Upper lobe of left lung (tissue), 6 donors: ENCODE measurements at places on chromosomes 2 and 18.

DNA sequence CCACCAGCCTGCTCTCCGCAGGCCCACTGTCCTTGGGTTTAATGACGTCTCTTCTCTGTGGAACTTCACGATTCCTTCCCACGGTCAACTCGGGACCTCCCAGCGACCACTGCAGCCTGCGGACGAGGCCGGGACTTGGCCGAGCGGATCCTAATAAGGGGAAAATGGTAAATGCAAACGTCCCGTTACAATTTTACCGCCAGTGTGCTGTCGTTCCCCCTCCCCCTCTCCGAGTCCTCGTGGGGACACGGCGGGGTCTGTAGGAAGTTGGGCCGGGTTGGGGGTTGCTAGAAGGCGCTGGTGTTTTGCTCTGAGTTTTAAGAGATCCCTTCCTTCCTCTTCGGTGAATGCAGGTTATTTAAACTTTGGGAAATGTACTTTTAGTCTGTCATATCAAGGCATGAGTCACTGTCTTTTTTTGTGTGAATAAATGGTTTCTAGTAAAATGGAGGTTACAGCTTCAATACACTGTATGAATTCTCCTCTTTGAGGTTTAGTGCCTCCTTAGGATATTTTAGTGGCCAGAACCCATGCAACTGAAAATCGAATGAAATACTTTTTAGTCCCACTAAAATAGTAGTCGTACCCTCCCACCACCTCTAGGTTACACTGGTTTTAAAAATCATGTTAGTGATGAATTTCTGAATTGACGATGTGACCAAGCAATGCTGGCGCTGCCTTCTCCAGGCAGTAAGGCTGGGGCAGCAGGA, 2.3 kb downstream of the HOXD11 start:
- no peak for DNase-seq

- DNase-seq = no peak
These were observed 325.6 kb upstream of the VRK2 start for GRCh38 chr2:57720728-57721627.

DNA sequence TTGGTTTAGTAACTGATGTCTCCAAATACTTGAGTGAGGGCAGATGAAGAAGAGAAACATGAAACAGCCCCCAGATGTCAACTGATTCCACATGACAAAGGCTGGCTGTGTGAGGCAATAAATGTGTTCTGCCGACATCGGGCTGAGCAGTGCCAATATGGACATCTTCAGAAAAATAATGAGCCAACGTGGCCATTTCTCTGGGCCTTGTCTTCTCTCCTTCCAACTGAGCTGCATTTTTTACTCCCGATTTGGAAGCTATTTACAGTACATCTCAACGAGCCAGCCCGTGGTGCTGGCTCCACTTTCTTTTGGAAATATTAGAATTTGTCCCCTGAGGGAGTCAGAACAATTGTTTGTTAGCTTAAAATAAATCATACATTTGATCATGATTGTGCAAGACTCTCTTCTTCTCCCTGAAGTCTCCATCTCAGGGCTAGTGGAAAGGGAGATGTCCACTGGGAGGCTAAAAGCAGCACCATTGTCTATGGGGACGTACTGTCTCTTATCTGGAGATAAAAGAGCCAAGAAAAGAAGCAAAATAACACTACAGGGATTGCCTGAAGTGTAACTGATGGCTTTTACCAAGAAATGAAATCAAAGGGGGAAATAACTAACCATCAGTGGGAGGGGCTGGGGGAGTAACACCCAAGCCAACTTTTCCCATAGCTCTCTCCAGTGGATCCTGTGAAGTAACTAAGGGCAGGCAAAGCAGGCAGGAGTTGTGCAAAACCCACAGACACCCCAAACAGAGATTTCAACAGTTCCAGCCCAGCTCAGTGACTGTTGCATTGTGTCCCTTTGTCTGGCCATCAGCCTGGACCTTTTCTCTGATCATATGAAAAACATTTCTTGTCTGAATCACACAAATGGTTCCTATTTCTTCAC, 114.8 kb downstream of the RDH14 start:
- DNase-seq = no peak

GRCh38 chr2:195848119-195848899, 191.3 kb downstream of the SLC39A10 start:
- peak; percentile 20 for DNase-seq

- no peak for DNase-seq
These were observed 10.4 kb upstream of the MSGN1 start for GRCh38 chr2:17805717-17806363.

DNA sequence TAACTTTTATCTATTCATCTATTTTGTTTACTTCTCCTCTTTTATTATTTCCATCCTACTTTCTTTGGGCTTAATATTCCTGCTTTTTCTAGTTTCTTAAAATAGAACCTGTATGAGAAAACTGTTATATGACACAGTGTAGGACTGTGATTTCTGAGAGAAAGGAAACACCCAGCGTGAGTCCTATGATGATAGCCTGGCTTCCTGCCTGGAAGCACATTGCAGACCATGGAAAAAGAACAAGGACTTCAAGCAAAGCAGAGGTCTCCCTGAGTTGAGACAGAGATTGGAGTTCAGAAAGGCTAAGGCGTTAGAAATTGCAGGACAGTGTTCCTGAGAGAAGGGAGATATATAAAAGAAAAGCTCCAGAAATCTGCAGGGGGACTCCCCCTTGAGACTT, 7.8 kb downstream of the RBM44 start:
- no peak for DNase-seq
